ENCODE measurements at places on chromosomes 7 and 10. TPM values are rescaled to one million over a fixed set of nuclear protein-coding genes. Genes with fewer than 3 reads are reported as not detected.
A peak's percentile ranks its signal among the peaks of the same experiment; 100 is the strongest.

DNA sequence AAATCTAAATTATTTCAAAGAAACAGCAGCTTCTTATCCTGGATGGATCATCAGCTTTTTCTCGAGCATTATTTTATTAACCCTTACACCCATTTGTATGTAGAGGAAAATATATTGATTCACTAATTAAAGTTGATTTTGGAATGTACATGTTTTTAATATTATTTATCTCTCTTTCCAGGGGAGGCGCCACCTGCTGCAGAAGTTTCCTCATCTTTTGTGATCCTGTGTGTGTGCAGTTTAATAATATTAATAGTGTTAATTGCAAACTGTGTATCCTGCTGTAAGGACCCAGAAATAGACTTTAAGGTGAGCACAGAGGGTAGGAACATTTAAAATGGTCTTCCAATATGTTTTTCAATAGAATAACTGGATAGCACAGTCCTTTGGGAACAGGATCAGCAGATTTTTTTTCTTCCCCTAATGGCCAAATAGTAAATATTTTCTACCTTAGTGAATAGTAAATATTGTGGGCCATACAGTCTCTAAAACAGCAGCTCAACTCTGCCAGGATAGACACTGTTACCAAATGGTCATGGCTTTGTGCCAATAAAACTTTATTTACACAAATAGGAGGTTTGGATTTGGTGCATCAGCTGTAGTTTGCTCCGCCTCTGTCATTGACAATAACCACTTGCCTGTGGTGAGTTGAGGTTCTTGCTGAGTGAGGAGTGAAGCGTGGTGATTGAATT is 30.6 kb downstream of the LMTK2 start:
- no peak overlapping the region for H3K27ac ChIP-seq
- no peaks in the 10 kb centered on the region for H3K36me3 ChIP-seq
- no peaks in the 10 kb centered on the region for H3K27me3 ChIP-seq
- peaks cover 4% of the 10 kb centered on the region for H3K4me1 ChIP-seq
- no peak for DNase-seq

DNA sequence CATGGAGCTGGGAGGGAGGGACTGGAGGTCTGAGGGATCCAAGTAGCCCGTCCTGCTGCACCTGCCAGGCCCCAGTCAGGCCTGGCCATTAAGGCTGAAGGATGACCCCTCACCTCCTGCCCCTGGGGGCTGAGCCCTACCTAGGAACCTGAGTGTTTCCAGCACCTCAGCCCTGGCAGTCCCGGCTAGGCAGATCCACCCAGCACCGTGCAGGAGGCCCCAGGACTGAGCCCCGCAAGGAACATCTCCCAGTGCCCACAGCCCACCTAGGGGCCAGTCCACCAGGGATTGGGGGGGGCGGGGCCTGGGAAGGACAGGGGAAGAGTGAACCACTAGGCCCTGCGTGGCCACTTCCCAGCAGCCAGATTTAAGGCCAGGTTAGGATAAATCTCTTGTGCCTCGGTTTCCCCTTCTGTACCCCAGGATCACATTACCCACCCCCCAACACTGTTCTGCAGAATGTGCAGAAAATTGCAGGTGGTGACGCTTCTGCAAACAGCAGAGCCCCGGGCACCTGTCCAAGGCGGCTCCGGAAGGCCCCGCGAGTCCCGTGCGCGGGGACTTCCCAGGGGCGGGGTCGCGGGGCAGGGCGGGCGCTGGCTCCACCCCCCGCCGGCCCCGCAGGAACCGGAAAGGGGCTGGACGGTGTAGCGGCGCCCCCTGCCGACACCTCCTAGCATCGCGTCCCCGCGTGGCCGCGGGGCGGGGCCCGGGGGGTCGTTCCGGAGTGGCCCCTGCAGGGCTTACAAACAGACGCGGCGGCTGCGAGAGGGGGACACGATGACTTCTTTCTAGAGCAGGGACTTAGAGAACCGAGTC is 55.9 kb downstream of the PWWP2B start:
- H3K4me1 ChIP-seq: peaks cover 12% of the 10 kb centered on the region
- H3K36me3 ChIP-seq: no peaks in the 10 kb centered on the region
- peak overlapping the region; percentile 74 for H3K27ac ChIP-seq
- peak; percentile 91 for DNase-seq

DNA sequence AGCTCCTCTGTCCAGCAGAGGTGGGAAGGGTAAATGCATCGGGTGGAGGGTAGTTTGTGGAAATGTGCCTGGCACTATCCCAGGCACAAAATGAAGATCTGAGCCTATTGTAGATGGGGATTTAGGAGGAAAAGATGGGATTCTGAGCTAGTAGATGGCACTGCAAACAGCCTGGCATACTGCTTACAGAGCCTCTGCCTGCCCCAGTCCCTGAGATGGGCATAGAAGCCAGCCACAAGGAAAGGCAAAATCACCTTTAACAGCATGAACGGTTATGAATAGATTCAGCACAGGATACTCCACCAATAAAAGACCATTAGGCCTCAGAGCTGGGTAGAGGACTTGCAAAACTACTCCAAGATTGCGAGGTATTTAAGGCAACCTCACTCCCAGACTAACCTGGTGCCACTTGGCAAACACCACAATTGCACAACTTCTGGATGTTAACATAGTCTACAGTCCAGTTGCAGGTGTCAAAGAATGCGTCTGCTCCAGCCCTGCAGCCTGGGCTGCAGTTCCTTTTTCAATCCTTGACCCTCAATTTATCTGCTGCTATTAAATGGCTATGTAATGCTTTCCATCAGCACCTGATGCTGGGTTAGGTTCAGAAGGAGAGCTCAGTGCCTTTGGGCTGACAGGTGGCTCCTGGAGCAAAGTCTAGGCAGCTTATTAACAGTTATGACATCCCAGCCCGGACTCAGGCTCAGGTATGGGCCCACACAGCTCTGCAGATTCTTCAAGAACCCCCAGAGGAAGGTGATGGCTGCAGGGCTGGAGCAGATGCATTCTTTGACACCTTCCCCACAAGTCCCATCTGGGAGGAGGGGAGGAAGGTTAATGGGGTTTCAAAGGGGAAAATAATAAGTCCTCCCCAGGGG is 34.0 kb downstream of the CDHR3 start:
- no peak overlapping the region for H3K4me3 ChIP-seq
- no peaks in the 10 kb centered on the region for H3K36me3 ChIP-seq
- no peaks in the 10 kb centered on the region for H3K4me1 ChIP-seq
- no peak overlapping the region for H3K27ac ChIP-seq

The ATG9B gene
- total RNA-seq: 0.18 TPM

The WDFY4 gene
- total RNA-seq: 1.7 TPM
